CD4-positive, alpha-beta T cell (primary cell): ENCODE measurements at places on chromosomes 5 and 9. TPM values are rescaled to one million over a fixed set of nuclear protein-coding genes. Genes with fewer than 3 reads are reported as not detected.

- no peaks in the 10 kb centered on the region for H3K36me3 ChIP-seq
- no peaks in the 10 kb centered on the region for H3K4me1 ChIP-seq
- H3K4me3 ChIP-seq: no peak overlapping the region
- DNase-seq: no peak
Measured at GRCh38 chr9:119500072-119500771, 131.0 kb upstream of the BRINP1 start.

GRCh38 chr5:160938532-160938931 lies 86.5 kb upstream of the ATP10B start:
- no peak overlapping the region for H3K4me3 ChIP-seq
- no peaks in the 10 kb centered on the region for H3K27me3 ChIP-seq
- H3K36me3 ChIP-seq: no peaks in the 10 kb centered on the region
- H3K4me1 ChIP-seq: no peaks in the 10 kb centered on the region
- H3K27ac ChIP-seq: no peak overlapping the region

DNA sequence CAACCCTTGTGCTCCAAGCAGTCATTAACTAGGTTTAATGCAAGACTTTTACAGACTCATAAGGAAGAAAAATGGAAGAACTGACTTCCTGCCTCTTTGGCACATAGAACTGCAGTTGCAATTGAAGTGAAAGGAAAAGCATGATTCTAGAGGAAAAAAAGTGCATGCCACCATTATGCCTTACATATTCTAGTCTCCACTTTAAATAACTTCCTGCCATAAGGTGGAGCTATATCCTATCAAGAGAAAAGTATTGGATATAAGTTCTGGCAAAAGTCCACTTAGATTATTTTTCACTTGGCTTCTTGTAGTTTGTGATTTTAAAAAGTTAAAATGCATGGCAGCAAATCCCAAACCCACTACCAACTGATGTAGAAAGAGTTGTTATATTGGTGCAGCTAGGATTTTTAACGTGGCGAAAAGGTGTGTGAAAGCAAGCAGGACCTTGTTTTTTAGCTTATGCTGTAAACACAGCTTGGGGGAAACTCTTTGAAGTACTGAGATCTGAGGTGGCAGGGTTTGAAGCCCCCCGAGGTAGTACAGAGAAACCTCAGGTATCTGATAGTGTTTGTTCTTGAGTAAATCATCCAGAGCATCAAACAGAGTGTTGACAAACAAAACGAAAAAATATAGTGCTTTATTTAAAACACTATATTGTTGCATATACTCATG lies 117.9 kb downstream of the ANXA1 start:
- no peaks in the 10 kb centered on the region for H3K27me3 ChIP-seq
- H3K36me3 ChIP-seq: no peaks in the 10 kb centered on the region
- H3K4me1 ChIP-seq: no peaks in the 10 kb centered on the region
- H3K4me3 ChIP-seq: no peak overlapping the region
- no peak for DNase-seq

DNA sequence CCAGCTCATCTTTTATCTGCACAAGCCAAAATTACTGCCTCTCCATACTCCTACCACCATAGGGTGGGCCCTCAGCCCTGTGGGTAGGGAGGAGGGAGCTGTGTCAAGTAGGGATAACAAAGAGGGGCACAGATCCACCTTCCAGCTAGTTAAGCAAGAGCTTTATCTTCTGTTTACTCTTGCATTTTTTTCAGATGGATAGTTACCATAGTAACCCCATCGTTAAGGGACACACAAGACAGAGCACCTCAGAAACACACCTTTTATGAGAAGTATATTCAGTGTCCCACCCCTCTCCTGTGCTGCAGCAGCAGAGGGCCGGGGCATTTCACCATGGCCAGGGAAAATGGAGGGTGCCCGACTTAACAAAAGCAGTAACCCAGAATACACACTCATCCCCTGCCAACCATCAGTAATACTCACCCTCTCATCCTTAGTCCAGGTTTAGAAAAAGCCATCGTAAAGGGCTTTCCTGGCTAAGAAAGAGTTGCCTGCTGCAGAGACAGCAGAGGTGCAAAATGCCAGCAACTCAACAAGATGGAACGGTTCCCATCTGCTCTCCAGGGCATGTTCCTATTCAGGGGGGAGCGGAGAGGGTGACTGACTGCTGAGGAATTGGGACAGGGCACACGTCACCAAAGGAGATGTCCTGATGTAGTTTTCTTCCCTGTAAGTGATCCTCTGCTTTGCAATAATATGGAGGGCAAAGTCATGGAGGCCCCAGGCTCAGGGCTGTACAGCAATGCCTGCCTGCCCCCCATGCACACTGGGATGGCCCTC lies 25.1 kb downstream of the MACROH2A1 start:
- peaks cover 61% of the 10 kb centered on the region for H3K36me3 ChIP-seq
- DNase-seq: no peak
- peaks cover 38% of the 10 kb centered on the region for H3K4me1 ChIP-seq
- H3K27me3 ChIP-seq: no peaks in the 10 kb centered on the region
- no peak overlapping the region for H3K27ac ChIP-seq
- no peak overlapping the region for H3K4me3 ChIP-seq

DNA sequence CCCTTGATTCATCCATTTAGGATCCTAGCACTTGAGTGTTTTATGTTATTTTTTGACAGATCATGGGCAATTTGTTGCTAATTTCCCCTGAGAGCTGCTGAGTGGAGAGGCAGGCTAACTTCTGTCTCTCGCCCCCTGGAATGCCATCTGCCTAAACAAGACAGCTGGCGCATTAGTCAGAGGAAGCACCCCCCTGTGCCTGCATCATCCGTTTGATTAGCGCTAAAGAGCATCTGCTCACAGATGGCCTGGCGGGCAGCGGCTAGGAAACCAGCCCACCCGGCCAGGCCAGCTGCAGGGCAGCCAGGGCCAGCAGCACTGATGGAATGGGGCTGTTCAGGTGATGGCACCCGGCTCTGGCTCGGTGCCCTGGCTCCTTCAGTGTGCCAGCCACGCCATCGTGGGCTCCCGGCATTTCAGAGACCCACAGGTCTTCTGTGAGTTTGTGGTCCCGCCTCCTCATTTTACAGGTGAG lies 22.9 kb upstream of the ASS1 start:
- H3K27me3 ChIP-seq: peaks cover 4% of the 10 kb centered on the region
- no peaks in the 10 kb centered on the region for H3K4me1 ChIP-seq
- no peak for DNase-seq
- no peaks in the 10 kb centered on the region for H3K36me3 ChIP-seq

Gene TAF11L10
- total RNA-seq: not detected

Gene IRX2
- total RNA-seq: not detected

Gene FOXD4L5
- not detected for total RNA-seq

Gene ECSCR
- not detected for total RNA-seq

Gene SHISAL2B
- not detected for total RNA-seq

Gene CDX1
- not detected for total RNA-seq
